ENCODE measurements at places on chromosomes 6 and 20.

DNA sequence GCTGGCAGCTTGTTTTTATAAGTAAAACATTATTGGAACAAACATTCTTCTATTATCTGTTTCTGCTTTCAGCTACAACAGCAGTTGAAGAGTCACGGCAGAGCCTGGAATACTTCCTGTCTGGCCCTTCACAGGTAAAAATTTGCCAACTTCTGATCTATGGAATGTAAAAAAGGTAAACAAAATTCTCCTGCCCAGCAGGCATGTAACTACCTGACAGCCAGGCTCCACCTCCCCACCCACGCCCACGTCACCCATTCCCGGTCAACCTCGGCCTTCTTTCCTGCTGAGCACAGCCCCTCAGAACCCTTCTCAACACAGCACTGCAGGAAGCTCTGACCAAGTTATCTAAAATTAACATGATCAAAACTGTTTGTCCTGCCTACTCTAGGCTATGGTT lies 166.0 kb downstream of the DLL1 start:
- no peak for DNase-seq

- DNase-seq, result no peak
Measured at GRCh38 chr6:105501246-105501645, 98.4 kb upstream of the PREP start.

DNA sequence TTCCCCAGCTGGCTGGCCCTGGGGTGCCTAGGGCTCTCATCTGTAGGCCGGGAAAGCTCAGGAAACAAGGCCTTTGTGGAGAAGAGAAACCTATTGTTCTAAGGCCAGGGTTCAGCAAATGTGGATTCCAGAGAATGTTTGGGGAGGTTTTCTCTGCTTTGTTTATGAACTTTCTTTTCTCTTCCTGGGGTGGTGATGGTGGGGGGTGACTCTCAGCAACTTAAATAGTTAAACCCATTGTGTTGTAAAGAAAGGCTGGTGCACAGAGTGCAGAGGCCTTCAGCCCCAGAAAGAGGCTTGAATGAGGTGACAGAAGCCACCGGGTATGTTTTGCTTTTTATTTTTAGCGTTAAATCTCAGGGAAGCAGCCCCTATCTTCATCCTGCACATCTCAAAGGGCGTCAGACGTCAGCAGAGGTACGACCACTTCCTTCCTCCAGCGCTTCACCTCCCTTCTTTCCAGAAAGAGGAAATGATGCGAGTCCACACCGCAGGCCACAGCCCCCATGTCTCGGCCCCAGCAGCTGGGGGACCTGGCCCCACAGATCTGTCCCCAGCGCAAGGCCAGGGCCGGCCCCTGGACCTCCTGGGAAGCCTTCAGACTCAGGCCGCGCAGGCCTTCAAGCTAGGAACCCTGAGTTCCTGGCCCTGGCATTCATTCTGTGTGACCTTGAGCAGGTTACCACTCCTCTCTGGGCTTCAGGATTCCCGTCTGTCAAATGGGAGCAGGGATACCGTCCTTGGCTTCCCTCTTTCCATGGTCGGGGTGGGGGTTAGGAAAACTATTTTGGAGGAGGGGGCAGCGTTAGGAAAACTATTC lies 605 bp upstream of the PPP1R16B start:
- DNase-seq, result peak; percentile 89

- no peak for DNase-seq
Measured at GRCh38 chr20:59017493-59018231, 1.6 kb upstream of the TUBB1 start.

DNA sequence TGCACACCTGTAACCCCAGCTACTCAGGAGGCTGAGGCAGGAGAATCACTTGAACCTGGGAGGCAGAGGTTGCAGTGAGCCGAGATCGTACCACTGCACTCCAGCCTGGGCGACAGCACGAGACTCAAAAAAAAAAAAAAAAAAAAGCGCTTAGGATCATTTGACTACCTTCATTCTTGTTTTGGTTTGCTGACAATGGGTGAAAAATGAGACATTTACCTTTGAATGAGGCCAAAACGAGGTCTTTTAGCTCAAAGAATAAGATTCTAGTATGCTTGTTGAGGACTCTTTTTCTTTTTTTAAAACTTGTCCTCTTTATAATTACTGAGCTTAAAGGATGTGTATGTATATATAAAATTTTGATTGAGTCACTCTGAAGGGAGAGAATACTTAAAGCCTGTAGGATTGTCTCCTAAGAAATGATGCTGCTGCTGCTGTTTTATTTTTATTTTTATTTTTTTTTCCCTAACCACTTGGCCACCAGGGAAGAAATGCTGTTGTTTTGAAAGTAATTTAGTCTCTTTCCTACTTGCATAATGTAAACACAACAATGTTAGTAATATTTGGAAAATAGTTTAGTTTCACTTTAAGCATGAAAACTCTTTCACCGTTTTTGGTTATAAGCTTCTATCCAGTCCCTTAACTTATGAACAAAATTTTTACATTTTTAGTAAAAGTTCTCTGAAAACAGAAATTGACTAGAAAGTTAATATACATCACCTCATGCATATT lies 7.9 kb downstream of the UBR2 start:
- no peak for DNase-seq

GRCh38 chr6:157059781-157060180 lies 263.5 kb downstream of the TMEM242 start:
- DNase-seq, result no peak
